ENCODE measurements at places on chromosomes 11 and 22.

- no peak for DNase-seq
Measured at GRCh38 chr22:20583471-20583922, 76.1 kb downstream of the MED15 start.

GRCh38 chr22:39942439-39943230, 17.6 kb upstream of the TMA7B start:
- DNase-seq, result no peak

DNA sequence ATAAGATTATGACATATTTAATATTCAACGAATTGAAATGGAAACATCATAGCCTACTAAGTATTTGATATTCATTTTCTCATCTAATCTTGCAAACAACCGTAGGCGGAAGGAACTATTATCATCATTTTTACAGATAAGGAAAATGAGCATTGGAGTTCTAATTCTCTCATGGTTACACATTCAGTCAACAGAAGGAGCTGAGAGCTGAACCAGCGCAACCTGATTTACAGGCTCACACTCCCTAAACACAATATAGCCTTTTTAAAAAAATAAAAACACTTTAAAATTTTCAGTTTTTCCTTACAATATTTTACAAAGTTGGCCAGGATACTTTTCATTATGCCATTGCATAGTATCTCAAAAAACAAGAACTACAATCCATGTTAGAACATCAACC, 74.8 kb downstream of the APOL5 start:
- no peak for DNase-seq

GRCh38 chr11:20712912-20713311, 43.5 kb downstream of the NELL1 start:
- DNase-seq, result no peak

GRCh38 chr22:39706376-39707140, 136.0 kb downstream of the CACNA1I start:
- DNase-seq, result no peak

Data from neuronal stem cell (in vitro differentiated cells).